ENCODE measurements at places on chromosomes 1 and 21.

DNA sequence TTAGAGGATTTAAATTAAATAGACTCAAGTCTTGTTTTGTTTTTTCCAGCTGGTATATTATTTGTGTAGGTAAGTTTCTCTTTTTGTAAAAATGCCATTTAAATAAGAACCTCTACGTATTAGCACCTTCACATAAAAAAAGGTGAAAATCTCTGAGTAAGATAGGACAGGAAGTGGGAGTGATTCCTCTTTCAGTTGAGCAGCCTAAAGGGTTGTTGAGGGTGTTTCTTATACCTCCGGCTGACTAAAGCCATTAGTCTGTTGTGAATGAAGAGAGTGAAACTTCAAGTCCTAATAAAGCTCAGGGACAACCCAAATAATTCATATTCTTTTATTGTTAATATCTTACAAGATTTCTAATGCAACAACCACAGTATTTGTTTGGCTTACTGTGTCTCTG lies 188.7 kb downstream of the CHRM3 start:
- DNase-seq: no peak

DNA sequence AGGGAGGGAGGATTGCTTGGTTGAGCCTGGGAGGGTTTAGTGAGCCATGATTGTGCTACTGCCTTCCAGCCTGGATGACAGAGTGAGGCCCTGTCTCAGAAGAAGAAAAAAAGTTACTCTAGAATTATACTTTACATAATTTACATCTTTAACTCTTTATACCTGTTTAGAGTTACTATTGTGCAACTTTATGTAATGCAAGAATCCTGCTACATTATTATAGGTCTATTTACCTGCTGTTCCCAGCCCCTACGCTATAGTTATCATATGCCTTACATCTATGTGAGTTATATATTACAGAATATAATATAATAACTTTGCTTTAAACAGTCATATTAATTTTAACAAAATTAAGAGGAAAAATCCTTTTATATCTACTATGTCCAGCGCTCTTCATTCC lies 14.3 kb downstream of the SDHB start:
- DNase-seq: no peak

- DNase-seq: no peak
Observed at GRCh38 chr1:70156529-70157120, 48.8 kb downstream of the LRRC40 start.

- no peak for DNase-seq
Observed at GRCh38 chr1:155591770-155592169, 18.2 kb upstream of the MSTO1 start.

DNA sequence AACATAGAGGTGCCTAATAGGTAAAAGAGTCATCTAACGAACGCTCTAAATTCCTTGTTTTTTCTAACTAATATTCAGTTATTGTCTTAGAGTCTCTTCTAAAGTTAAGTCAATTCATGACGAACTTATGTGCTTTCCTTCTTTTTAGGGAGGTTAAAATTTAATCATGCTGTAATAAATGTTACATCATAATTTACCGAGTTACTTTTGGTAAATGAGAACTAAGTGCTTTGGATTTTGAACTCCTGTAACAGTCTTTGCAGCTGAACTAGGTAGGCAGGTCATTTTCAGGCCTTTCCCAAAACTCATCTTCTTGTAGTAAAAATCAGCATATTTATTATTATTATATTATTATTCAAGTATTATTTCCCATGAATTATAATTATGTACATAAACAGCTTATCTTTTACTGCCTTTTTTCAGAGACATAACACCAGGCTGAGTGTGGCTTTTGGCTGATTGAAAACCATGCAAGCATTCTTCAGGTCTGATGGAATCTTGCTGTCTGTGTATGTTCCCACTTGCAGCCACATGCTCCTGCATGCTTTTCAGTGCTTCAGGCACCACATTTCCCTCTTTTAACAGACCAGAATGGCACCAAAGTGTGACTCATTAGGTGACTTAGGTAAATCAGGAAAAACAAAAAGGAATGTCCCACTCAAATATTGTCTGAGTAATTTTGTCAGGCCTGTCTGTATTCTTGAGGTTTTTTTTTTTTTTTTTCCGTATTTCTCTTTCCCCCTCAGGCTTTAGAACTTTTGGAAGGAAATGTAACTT lies 81.0 kb upstream of the CD55 start:
- no peak for DNase-seq

GRCh38 chr1:49199564-49199963 lies 422.9 kb upstream of the BEND5 start:
- DNase-seq: no peak

GRCh38 chr1:246661451-246661850 lies 62.8 kb upstream of the SCCPDH start:
- DNase-seq: no peak

DNA sequence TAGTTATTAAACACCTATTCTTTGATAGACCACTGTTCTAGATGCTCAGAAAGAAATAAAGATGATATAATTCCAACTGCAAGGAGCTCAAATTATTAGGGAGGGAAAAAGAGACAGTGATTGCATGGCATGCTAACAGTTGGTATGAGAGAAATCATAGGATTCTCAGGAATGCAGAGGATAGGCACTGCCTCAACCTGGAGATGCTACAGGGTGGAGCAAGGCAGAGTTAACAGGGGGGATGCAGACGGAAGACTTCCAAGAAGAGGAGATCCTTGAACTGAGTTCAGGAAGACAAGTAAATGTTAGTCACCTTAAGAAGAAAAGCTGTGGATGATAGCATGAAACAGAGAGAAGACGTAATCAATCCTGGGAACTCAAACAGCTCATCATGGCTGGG lies 123.7 kb downstream of the DAB1 start:
- DNase-seq: no peak

GRCh38 chr1:30265127-30266070 lies 458.0 kb downstream of the MATN1 start:
- DNase-seq: no peak

DNA sequence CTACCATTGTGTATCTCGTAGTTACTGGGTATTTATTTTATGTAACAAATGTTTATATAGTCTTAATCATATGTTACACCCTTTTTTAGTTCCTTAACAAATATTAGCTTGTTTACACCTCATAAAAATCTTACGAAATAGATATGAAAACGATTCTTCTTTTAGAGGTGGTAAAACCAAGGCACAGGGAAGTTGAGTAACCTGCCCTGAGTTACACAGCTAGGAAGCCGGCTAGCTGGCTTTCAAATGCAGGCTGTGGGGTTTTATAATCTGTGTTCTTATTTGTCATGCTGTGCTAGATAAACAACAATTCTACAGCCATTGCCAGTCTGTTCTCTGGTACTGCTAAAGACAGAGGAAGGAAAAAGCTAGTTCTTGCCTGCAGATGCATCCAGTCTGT lies 109.6 kb downstream of the NOS1AP start:
- DNase-seq: no peak

- DNase-seq: no peak
Observed at GRCh38 chr1:51535006-51535592, 16.0 kb upstream of the EPS15 start.

DNA sequence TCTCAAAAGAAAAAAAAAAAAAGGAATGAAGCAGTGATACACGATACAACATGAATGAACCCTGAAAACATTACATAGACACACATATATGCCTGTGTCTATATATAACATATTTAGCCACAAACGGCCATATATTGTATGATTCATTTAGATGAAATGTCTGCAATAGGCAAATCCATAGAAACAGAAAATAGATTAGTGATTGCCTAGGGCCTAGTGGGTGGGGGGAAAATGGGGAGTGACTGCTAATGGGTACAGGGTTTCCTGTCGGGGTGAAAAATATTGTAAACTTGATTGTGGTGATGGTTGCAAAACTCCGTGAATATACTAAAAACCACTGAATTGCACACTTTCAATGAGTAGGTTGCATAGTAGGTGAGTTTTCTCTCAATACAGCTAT lies 6.0 kb upstream of the H6PD start:
- no peak for DNase-seq

DNA sequence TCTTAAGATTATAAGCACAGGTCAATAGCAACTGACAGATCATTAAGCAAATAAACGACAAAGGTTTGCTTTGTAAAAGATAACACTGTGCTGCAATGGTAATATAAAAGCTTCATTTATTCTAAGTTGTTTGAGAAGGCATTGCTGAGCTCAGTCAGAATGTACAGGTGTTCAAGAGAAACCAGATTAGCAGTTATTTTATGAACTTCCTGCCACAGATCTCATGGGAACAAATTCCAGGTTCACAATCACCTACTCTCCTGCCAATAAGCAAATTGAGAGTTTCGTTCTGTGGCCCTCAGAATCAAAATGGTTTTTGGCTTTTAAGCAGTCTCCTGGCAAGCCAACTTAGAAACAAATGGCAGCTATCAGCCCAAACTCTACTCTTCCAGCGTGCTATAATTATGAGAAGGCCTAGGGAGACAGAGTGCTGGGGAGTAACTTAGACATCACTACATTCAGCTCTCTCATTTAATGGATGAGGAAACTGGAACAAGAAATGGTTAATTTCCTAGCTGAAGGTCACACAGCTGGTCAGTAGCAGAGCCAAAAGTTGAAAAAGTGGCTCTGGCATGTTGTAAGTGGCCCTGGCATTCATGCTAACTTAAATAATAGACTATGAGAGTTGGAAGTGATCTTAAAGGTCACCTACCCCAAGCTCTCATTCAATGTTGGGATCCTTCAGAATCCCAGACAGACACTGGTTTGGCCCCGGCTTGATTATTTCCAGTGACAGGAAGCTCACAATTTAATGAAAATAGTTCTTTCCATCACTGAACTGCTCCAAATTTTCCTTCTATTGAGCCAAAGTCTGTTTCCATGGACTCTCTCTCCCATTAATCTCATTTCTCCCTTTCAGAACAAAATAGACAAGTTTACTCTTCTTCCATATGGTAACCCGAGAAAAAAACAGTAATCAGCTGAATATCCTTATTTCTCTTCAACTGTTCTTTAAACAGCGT lies 82.6 kb upstream of the EDEM3 start:
- DNase-seq: no peak

DNA sequence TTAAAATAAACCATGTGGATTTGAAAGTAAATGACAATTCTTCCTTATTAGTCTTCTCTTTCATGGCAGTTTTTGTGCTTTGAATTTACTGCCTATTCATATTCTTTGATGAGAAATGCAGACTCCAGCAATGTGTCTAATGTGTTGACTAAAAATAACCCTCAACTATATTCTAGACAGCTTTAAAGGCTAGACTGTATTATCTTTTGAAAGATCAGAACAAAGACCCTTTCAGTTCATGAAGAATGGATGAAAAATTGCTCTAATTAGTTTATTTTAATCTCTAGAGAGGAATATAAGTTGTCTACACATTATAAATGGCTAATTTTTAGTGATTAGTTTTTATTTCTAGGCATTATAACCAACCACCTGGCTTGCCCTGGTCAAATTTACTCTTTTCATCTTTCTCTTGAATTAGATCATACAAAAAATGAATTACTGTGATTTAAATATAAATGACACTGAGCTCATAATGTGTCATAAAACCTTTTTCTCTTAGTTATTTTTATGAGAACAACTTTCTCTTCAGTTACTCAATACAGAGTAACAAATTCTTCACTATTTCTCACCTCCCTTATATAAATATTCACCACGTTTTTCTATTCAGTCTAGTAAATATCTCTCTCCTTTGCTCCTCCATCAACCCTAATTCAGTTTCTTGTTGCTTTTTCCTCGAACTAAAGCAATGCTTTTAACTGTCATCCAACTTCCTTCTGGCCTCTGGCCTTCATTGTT lies 428.5 kb upstream of the TMPRSS15 start:
- no peak for DNase-seq

DNA sequence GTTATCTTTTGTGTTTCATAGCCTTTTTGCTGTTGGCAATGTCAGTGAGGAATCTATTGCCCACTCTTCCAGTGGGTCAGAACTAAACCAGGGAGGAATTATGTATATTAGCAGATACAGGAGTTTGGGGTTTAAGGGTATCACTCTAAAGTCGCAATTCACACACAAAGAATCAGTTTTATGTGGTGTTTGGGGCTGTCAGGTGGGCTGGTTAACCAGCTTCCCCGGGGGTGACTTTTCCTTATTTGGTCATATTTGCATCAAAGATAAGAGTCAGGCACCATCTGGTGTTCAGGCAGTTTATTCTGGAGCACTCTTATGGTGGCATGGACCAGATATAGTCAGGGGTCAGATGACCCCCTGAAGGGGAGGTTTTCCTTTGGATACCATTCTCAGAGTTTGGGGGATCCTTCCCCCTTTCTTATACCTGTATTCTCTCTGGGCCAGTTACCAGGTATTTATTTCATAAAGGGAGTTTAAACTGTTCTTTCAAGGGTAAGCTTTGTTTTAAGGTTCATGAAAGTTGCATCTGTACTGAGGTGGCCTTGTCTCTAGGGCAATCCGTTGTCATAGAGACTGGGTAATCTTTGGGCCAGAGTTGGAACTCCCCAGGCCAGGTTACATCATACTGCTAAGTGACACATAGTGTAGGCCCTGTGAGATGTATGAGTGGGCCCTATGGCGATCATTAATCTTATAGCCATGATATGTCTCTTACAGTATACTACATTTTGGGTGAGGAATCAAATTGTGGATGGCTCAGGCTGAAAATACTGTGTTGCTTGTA lies 148.2 kb downstream of the RWDD3 start:
- peak; percentile 6 for DNase-seq

DNA sequence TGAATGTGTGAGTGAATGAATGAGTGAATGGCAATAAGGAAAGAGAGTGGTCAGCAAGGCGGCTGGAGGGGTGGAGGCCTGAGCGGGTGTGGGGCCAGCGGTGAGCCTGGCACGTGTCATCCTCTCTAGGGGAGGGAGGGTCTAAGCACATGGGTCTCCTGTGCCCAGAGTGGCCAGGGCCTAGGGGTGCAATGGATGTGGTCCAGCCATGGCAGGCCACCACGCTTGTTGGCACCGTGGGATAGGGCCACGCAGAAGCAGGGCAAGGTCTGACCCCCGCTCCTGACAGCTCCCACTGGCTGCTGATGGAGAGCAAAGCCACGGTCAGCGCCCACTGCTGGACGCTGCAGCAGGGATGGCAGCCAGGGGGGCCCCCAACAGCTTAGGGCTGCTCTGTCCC lies 19.5 kb upstream of the SPSB1 start:
- no peak for DNase-seq

- DNase-seq: no peak
Observed at GRCh38 chr1:64886877-64887276, 79.5 kb downstream of the JAK1 start.

- DNase-seq: no peak
Observed at GRCh38 chr21:41029571-41029970, 138.4 kb upstream of the BACE2 start.

- no peak for DNase-seq
Observed at GRCh38 chr21:29639366-29640079, 300.3 kb downstream of the GRIK1 start.

GRCh38 chr1:111719135-111719534 lies 20.1 kb downstream of the INKA2 start:
- DNase-seq: no peak

GRCh38 chr1:220786337-220787068 lies at the start of gene MTARC1:
TSS of gene MTARC1 (plus strand) at chr1:220786913. CDS start at chr1:220786945, 32 bp downstream.
- DNase-seq: peak; percentile 68

- no peak for DNase-seq
Observed at GRCh38 chr21:42384989-42385388, 10.9 kb downstream of the TMPRSS3 start.

DNA sequence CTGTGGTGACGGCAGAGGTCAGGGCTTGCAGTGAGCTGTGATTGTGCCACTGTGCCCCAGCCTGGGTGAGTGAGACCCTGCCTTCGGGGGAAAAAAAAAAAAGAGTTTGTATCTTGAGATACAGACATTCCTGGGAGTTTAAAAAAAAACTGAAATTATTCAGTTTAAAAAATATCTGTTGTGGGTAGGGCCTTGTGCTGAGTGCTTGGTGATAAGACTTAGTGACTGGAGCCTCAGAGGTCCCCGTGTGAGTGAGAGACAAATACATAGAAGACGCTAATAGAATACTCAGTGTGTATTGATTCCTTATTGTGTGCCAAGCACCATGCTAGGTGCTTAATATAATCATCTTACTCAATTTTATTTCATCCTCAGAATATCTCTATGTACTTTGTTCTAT lies 22.7 kb downstream of the DDI2 start:
- DNase-seq: no peak

Measured in DMS79 (cell line).